CD4-positive, alpha-beta T cell treated with Interleukin-1 beta for 1 hour (primary cell): ENCODE measurements at places on chromosomes 2 and 18.

- no peak for DNase-seq
Measured at GRCh38 chr2:197208841-197209240, 101.7 kb downstream of the ANKRD44 start.

DNA sequence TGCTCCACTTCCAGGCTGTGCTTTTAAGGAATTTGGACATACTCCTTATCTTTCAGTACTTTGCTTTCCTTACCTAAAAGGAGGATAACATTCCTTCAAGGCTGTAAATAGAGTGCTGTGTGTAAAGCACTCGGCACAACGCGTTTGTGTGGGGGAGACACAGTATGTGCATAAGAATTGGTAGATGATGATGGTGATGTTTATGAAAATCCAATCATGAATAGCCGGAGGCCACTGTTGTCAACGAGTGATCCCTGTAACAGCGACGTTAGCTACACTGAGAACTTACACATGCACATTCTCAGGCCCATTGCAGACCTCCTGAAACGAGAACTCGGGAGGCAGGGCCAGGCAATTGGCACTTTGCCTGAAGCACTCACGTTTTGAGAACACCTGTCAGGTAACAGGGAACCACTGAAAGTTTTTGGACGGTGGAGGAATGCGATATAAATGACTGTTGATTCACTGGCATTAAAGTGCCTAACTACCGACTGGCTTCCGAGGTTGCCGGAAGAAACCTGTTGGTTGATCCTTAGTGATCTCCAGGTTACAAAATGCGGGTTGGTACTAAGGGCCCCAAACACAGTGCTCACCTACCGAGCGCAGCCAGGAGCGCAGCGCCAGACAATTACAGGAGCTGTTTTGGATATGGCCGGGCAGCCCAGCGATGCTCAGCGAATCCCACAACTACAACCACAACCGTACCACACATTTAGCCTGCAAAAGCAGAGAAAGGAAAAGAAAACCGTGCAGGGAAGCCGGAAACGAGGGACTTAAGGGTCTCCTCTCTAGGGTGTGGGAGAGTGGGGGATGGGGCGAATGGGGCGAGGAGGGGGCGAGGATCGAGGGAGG, 1.0 kb upstream of the MAP4K4 start:
- no peak for DNase-seq

- no peak for DNase-seq
Measured at GRCh38 chr2:29589440-29590103, 331.8 kb downstream of the ALK start.

- DNase-seq: no peak
Measured at GRCh38 chr2:43149482-43150107, 76.8 kb downstream of the ZFP36L2 start.

DNA sequence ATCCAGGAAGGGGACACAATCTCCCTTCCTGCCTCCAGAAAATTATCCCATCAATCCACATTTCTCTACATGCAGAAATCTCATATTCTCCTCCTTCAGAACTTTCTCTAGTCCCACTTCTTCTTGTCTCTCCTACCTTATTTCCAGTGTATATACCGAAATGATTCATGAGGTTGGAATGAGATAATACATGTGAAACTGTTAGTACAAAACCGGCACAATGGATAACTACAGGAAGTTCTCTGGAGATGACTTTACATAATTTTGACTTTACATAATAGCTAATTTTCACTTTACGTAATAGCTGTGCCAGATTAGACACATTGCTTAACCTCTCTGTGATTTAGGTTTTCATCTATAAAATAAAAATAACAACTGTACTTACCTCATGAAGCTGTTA, 801.3 kb downstream of the ERBB4 start:
- DNase-seq: no peak

DNA sequence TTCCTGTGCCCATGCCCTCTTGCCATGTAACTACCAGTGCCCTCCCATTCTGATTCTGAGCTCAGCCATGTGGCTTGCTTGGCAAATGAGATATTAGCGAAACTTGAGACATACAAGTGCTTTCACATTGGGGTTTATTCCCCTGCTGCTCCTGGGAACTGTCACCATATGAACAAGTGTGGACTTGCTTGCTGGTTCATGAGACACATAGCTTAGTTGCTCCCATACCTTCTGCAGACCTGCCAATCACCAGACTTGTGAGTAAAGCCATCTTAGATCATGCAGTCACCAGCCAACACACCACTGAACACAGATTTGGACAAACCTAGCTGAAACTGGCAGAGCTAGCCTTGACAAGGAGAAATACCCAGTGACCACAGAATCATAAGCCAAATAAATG, 155.1 kb downstream of the SS18 start:
- no peak for DNase-seq

DNA sequence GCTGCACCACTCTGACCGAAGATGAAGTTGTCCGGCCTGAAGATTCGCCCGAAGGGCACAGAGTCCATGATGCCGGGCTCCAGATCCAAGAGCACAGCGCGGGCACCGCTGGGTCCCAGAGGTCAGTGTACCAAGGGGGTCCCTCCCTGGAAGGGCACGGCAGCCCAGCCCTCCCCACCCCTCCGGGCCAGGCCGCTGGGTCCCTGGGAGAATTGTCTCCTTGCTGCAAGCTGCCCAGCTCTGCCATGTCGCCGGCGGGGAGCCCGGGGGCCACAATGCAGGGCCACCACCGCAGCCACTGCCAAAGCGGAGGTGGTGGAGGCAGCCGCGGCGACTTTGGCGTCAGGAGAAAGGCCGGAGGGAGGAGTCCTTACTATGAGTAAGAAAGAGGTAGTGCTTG, 189.5 kb upstream of the CYRIA start:
- no peak for DNase-seq

GRCh38 chr2:67489396-67489795, 92.3 kb downstream of the ETAA1 start:
- DNase-seq: no peak

DNA sequence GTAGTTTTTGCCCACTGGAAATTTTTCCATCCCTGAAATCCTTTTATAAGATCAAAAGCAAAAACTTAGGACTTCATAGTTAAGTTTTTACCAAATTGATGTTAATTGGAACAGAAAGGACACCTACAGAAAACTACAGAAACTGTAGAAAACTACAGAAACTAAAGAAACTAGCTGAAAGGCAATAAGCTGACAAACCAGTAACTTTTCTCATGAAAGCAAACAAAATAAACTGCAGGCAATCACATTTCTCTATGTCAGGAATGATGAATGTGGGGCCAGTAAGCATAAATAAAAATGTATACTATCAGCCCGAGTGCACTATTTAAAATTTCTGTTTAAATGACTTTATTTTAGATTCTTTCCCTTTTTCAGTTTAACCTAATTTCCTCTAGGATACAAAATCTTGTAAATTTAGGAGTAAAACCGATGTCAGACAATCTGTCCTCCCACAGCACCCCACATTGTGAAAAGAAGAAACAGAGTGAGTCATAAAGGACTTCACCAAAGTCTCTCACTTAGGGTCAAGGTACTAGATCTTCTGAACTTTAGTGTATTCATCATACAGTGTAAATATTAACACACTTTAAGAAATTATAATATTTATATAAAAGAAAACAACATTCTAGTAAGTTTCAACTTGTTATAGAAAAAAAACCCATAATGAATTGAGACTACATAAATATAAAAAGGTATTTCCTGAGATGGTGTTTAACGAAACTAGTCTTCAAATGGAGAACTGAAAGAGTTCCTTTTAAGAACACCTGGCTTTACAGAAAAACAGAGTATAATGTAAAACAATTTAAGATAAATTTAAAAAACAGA, 46.6 kb downstream of the USP40 start:
- DNase-seq: no peak

DNA sequence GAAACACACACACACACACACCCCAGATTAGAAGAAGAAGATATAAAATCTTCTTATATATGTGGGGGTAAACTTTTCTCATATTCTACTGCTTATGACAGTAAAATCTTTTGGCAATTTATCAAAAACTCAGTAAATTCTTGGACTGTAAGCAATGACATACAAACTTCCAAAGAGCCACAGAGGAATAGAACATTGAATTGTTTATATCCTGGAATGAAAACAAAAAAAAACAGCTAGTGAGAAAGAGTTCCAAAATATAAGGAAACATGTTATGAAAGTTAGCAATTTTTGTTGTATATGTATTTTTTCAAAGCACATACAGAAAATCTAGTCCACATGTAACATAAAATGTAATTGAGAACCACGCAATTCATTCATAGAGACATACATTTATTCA, 764.9 kb downstream of the DSC3 start:
- no peak for DNase-seq

DNA sequence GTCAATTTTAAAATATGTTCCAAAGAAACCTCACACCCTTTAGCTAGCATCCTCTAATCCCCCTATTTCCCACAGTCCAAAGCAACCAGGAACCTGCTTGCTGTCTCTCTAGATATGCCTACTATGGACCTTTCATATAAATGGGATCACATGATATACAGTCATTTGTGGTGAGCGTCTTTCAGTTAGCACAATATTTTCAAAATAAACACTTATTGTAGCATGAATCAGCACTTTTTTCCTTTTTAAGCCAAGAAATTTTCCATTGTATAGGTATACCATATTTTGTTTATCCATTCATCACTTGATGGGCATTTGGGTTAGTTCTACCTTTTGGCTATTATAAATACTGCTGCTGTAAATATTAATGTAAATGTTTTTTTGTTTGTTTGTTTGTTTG, 223.0 kb upstream of the DOK6 start:
- no peak for DNase-seq

GRCh38 chr2:197356136-197356535, 45.6 kb upstream of the ANKRD44 start:
- DNase-seq: no peak

- no peak for DNase-seq
Measured at GRCh38 chr18:50494569-50494968, 65.3 kb upstream of the MAPK4 start.

DNA sequence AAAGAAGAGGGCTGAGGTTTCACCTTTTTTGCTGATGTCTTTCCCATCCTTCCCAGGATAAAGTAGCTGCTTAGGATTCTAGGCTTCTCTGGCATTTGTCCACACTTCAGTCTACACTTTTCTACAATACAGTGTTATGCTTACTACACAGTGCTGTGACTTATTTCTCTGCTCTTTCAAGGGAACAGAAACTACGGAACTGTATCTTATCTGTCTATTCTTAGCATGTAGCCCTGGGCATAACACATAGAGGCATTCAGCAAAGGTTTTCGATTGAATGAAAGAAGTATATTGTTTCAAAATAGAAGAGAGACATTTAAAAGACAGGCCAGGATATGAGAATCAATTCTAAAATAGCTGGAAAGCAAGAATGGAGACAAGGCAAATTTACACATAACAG, 110.9 kb downstream of the ARHGEF33 start:
- no peak for DNase-seq

GRCh38 chr18:9468998-9469397, 6.3 kb upstream of the RALBP1 start:
- no peak for DNase-seq

GRCh38 chr2:137975280-137976271, 11.3 kb downstream of the HNMT start:
- no peak for DNase-seq

- no peak for DNase-seq
Measured at GRCh38 chr2:7666596-7667259, 749.5 kb downstream of the RNF144A start.

GRCh38 chr2:72949642-72950041, 32.3 kb downstream of the EMX1 start:
- DNase-seq: no peak

- DNase-seq: no peak
Measured at GRCh38 chr2:165766326-165766927, 27.6 kb downstream of the GALNT3 start.
